ENCODE measurements at places on chromosomes 13 and 19.
A peak's percentile ranks its signal among the peaks of the same experiment; 100 is the strongest.

GRCh38 chr13:40664350-40665125 is 1.9 kb downstream of the FOXO1 start:
- DNase-seq: peak; percentile 76

GRCh38 chr19:46958532-46958931 is 61.1 kb upstream of the NPAS1 start:
- DNase-seq: peak; percentile 26

DNA sequence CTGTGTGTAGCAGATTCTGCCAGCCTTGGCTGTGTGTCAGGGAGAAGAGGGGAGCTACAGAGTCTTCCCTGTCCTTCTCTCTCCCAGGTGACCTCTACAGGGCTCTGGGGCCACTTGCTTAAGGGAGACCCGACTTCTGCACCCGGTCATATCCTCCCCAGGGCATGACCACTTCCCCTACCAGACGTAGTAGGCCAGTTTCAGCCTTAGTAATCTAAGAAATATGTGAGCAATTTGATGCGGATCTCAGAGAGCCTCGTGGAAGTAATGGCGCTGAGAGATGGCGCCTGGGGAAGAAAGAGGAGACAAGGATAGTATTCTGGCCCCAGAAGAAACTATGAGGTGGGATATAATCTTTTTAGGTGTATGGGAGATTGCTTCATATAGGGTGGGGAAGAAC is 41.9 kb downstream of the NFIX start:
- peak; percentile 80 for DNase-seq

GRCh38 chr13:26680123-26680450 is 80.5 kb downstream of the GPR12 start:
- DNase-seq: no peak

DNA sequence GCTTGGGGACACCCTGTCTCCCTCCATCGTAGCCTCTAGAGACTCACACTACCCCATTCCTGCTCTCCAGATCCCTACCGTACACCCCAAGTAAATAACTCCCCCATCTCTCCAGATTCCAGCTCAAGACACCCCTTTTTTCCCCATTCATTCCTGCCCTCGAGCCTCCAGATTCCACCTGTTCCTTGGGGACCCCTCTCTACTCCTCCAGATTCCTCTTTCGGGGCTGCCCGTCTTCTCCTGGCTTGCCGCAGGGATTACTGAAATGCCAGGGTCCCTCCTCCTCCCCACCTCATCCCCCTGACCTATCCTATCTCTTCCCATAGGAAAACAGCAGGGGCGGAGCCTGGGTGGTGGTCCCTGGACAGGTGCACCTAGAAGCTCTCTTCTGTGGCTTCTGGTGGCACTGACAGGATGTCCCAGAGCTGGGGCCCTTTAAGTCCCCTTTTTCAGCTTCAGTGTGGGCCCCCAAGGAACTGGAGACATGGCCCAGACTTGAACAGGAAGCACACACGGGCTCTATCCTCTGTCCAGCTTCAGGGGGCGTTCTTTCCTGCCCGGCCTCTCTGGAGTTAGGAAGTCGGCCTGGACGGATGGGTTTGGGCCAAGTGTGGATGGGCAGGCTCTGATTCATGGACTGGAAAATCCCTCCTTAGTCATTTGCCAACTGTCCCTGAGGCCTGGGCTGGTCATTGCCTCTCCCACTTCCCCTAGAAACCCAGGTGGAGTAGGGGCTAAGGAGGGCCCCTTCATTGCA is 1.2 kb downstream of the ZSWIM4 start:
- peak; percentile 91 for DNase-seq

- DNase-seq: no peak
Observed at GRCh38 chr13:45799451-45799850, 52.1 kb downstream of the SIAH3 start.

DNA sequence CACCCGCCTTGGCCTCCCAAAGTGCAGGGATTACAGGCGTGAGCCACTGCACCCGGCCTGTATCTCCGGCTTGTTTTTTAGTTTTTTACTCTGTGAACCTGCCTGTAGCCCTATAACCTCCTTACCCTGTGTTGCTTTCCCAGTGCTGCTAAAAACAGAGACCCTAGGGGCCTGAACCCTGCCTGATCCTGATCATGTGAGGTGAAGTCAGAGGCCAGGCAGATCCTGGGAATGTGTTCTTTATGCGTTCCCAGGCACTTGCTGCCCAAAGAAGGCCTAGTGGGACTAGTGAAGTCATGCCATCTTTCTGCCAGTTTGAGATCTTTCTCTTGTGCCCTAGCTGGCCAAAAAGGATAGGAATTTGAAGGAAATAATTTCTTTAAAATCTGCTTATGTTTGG is 4.6 kb downstream of the UBA2 start:
- DNase-seq: no peak

DNA sequence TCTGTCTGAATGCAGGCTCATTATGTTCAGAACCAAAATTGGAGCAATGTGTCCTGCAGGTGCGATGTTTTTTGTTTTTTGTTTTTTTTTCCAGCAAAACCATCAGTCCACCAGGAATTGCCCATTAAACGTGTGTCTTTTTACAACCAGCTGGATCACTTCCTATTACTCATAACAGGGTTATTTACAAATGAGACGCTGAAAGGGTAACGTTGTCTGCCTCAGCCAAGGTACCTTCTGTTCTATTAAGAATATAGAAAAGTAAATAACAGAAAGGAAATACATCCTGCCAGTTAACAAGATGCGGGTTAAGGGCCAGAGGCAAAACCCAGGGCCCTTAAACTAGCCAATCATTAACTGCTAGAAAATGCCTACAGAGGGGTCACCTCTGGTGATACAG is 590.4 kb downstream of the TBC1D4 start:
- no peak for DNase-seq

GRCh38 chr13:46303742-46304385 is 83.2 kb downstream of the RUBCNL start:
- DNase-seq: no peak

DNA sequence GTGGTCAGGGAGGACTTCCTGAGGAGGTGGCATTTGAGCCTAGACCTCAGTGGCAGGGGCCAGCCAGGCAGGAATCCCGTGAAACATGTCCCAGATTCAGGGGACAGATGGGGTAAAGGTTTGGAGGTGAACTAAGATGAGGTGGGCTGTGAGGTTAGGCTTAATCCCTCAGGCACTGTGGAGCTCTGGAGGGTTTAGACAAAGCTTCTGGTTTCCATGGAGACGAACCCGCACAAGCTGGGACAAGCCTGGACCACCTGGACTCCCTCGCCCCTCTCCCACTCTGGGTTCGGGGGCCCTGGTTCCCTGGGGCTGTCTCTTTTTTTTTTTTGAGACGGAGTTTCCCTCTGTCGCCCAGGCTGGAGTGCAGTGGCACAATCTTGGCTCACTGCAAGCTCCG is 15.7 kb downstream of the TJP3 start:
- no peak for DNase-seq

GRCh38 chr19:7959211-7959610 is 15.7 kb upstream of the TIMM44 start:
- no peak for DNase-seq

- peak; percentile 52 for DNase-seq
Observed at GRCh38 chr13:29918845-29919244, 68.4 kb upstream of the UBL3 start.

- DNase-seq: no peak
Observed at GRCh38 chr13:51519771-51520216, 64.5 kb upstream of the WDFY2 start.

- DNase-seq: peak; percentile 57
Observed at GRCh38 chr13:98041081-98041820, 87.8 kb downstream of the IPO5 start.
